Astrocyte of the spinal cord (primary cell): ENCODE measurements at places on chromosomes 13 and 19.
A peak's percentile ranks its signal among the peaks of the same experiment; 100 is the strongest.

DNA sequence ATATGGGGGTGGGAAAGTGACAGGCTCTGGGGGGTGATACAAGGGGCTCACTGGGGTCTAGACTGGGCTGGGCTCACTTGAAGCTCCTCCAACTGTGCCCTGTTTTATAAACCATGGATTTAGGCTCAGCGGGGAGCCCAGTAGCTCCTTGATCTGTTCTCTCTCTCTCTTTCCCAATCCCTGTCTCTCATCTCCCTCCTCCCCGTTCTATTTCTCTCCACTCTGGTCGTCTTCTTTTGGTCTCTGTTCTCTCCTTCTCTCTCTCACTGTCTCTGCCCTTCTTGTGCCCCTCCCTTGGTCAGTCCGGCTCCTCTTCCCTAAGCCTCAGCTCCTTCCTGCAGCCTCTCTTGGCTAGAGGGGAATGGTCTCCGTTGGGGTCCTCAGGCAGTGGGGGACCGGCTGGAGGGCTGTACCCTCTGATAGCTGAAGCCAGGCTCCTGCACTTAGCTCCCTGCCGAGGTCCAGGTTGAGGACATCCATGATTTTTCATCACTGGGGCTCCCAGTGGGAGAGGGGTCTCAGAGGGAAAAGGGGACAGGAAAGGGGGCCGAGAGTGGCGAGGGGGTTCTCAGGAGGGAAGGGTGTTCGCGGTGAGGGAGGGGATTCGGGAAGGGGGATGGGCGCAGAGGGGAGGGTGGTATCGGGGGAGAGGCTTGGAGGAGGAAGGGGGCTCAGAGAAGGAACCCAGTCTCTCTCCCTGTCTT is 8.5 kb downstream of the UNC13A start:
- DNase-seq = no peak

DNA sequence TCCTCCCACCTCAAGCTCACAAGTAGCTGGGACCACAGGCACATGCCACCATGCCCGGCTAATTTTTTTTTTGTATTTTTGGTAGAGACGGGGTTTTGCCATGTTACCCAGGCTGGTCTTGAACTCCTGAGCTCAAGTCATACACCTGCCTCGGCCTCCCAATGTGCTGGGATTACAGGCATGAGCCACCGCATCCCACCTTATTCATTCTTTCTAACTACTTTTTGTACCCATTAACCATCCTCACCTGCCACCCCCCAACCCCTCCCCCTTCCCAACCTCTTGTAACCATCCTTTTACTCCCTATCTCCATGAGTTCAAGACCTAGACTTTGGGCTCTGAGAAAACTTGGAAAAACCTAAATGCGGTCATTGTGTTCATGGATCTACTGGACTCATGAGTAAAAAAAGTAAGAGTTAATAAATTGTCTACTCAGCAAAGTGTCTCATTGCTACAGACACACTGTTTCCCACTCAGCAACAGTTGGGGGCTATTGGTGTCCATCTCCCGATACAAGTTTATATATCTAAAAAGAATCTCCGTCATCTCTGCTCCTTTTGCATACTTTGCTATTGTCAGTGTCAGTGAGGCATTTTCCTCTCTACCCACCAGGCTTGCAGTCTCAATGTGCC is 44.1 kb upstream of the MEDAG start:
- DNase-seq = no peak

GRCh38 chr19:12996406-12997094 is 1.3 kb downstream of the NFIX start:
- no peak for DNase-seq

GRCh38 chr19:17294051-17294891 is 9.0 kb downstream of the ABHD8 start:
- DNase-seq = no peak

DNA sequence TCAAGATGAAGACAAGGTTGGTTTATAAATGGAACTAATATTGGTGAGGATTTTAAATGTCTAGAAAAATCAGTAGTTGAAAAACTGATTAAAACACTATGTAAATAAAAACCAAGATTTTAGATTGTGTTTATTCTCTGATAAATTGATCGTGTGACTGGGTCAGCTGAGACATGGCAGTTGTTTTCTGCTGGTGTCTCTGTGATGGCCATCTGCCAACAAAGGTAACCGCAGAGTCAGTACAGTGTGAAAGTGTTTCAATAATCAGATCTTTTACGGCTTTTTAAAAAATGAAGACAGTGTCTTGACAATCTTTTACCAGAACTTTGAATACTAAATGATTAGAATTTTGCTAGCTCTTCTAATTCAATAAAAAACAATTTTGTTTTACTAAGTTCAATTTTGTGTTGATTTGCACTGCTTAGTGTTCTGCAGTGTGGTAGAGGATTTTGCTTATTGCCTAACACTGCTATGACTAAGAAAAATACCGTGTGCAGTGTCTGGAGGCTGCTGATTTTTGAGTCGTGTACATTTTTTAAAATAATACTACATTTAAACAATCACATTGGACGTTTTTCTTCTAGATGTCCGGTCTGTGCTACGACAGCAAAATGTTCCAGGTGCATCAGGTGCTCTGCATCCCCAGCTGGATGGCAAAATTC is 32.7 kb upstream of the GPR183 start:
- peak; percentile 21 for DNase-seq

DNA sequence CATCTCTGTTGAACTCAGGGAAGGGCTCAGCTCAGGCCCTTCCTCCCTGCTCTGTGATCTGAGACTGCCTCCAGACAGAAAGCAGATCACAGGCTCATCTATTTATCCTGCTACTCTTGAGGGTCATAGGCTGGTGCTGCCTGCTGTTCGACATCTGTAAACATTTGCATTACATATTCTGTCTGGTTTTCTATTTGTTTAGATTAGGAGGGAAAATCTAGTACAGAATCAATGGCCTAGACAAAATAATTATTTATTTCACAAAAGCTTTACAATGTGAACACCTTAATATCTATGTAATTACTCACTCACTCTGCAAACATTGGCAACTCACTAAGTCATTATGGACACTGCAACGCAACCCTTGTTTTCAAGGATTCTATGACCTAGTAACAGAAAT is 43.0 kb downstream of the CEP89 start:
- DNase-seq = peak; percentile 16

- DNase-seq = no peak
Observed at GRCh38 chr19:4080473-4080872, 13.8 kb upstream of the ZBTB7A start.

DNA sequence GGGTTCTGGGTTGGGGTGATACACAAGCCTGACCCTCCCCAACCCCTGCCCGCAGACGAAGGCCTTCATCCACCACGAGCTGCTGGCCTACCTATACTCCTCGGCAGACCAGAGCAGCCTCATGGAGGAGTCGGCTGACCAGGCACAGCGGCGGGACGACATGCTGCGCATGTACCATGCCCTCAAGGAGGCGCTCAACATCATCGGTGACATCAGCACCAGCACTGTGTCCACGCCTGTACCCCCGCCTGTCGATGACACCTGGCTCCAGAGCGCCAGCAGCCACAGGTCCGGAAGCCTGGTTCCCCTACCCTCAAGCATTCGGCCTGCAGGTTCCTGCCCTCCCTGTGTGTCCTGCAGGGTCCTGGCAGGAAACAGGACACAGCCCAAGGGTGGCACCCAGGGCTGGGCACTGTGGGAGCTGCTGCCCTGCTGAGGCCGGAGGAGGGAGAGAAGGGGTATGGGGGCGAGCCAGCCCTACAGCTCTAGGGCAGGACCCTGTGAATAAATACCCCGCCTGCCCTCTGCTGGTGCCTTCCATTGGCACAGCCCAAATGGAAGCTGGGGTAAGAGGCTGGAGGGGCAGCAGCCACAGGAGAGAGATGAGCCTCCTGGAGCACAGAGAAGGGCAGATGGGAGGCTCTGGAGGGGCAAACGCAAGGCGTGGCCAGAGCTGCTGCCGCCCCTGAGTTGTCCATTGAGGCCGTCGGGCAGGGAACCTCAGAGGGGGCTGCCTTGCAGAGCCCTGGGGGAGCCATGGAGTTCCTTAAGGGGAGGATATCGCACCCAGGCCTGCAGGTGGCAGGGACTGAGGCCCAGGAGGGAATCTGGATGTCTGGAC is 6.8 kb downstream of the TMED1 start:
- no peak for DNase-seq

- DNase-seq = no peak
Observed at GRCh38 chr19:49064768-49065611, at the start of gene NTF4. TSS of gene NTF4 (minus strand) at chr19:49064818. CDS start at chr19:49061997, 2,821 bp downstream.

DNA sequence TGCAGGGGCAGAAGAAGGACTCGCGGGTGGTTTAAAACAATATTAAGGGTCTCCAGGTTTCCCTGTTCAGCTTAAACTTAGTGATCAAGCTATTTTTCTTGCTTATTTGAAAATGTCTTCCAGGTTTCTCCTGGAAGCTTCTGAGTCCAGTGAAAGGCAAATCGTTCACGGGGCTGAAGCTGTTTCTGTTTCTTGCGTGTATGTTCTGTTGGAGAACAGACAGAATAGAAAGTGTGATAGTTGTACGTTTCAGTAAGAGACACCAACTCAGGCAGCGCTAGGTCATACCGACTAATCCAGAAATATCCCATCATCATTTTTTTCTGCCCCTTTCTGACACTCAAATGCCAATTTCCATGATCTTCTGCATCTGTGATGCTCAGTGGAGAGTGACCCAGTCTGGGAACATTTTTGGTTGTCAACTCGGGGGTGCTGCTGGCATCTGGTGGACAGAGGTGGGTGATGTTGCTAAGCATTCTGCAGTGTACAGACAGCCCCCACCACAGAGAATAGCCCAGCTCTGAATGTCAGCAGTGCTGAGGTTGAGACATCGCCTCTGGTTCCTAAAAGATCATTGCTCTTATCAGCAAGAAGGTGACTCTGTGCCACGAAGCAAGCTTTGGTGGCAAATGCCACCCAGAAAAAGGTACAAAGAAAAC is 4.3 kb downstream of the KLF2 start:
- DNase-seq = peak; percentile 47

DNA sequence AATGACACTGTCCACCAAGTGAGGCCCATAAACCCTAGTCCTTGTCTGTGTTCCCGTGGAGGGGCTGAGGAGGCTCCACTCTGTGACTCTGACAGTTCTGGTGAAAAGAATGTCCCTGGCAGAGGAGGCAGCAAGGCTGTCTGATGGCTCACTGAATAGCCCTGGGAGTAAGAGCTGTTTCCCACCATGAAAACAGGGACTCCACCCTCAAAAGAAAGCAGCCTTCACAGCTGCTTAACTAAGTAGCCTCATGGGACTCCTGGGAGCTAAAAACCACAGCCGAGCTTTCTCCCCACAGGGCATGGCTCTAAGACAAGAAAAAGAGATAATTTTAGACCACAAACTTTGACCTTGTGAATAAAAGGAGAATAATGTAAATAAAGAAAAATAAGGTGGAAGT is 135.1 kb upstream of the FRY start:
- peak; percentile 89 for DNase-seq

GRCh38 chr13:106284358-106284757 is 251.1 kb downstream of the EFNB2 start:
- DNase-seq = no peak

GRCh38 chr13:47251771-47252170 is 354.9 kb upstream of the HTR2A start:
- no peak for DNase-seq

GRCh38 chr13:70694996-70695715 is 586.9 kb upstream of the KLHL1 start:
- no peak for DNase-seq

- peak; percentile 18 for DNase-seq
Observed at GRCh38 chr19:51751655-51752054, at the start of gene FPR1. TSS of gene FPR1 (minus strand) at chr19:51751878. CDS start at chr19:51746994, 4,884 bp downstream.

DNA sequence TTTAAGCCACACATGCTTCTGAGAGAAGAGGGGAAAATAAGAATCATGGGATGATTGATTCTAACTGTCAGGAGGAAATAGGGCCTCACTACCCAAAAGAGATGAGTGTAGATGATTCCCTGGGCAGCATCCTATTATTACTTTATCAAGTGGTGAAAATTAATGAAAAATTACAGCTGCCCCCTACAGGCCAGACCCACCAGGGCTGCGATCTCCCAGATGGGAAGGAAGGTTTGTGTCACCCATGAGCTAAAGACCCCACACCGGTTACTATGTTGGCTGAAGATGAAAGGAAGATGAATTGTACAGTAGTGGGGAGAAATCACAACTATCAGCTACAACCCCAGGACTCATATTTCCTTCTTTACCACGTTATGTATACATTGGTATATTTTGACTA is 49.5 kb downstream of the RFC3 start:
- DNase-seq = no peak

GRCh38 chr13:22108283-22108942 is 437.5 kb downstream of the FGF9 start:
- DNase-seq = no peak

GRCh38 chr13:49627831-49628652 is at the start of gene ARL11:
TSS of gene ARL11 (plus strand) at chr13:49628507. CDS start at chr13:49630448, 1,941 bp downstream.
- no peak for DNase-seq

- no peak for DNase-seq
Observed at GRCh38 chr13:24254146-24254841, 55.1 kb upstream of the C1QTNF9 start.

DNA sequence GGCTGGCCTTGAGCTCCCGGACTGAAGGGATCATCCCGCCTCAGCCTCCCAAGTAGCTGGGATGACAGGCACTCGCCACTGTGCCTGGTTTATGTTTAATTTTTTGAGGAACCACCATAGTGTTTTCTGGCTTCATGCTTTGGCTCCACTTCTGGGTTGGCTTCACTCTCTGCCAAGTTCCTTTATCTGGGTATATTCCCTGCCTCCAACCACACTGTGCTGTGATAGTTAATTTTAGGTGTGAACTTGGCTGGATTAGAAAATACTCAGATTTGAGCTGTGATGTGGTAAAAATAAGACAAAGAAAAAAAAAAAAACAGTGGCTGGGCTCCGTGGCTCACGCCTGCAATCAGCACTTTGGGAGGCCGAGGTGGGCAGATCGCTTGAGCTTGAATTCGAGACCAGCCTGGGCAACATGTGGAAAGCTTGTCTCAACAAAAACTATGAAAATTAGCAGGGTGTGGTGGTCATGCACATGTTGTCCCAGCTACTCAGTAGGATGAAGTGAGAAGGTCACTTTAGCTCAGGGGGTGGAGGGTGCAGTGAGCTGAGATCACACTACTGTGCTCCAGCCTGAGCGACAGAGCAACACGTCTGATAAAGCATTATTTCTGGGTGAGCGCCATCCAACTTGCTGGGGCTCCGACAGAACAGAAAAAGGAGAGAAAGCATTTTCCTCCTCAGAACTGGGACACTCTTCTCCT is 7.5 kb upstream of the ILF3 start:
- no peak for DNase-seq

DNA sequence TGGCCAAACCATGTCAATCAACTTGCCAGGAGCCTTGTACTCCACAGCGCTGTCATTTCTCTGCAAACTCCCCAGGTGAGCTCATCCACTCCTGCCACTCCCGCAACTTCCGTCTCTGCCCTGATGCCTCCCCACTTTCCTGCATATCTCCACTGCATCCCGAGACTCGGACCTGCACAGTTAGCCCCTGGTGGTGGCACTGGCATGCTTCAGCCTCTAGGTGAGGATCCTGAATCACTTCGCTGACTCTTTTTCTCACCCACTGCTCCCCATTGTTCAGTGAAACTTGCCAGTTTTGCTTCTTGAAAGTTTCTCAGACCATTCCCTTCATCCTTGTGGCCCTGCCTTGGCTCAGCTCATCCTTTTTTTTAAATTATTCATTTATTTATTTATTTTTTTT is 3.4 kb upstream of the CTU1 start:
- DNase-seq = no peak
